ENCODE measurements at places on chromosomes 3 and 15.

DNA sequence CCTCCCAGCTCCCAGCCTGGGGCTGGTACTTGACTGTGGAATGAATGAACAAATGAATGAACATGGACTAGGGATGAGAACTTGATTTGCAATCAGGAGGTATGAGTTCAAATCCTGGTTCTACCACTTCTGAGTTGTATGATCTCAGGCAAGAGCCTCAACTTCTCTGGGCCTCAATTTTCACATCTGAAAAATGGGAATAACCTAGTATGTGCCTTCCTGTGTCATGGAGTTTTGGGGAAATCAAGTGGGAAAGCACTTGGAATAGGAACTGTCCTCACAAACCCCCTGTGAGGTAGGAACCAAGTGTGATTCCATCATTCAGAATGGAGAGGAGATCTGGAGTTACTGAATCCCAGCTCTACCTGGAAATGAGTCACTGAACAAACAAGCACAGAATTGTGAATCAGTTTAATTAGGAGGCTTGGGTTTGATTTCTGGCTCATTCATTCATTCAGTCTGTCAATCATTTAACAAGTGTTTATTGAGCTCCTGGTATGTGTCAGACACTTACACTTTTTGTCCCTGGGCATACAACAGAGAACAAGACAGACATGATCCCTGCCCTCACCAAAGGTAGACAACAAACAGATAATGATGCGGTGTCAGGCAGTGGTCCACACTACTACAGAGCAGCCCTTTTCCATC is 29.7 kb downstream of the DNASE1L3 start:
- DNase-seq, result no peak

DNA sequence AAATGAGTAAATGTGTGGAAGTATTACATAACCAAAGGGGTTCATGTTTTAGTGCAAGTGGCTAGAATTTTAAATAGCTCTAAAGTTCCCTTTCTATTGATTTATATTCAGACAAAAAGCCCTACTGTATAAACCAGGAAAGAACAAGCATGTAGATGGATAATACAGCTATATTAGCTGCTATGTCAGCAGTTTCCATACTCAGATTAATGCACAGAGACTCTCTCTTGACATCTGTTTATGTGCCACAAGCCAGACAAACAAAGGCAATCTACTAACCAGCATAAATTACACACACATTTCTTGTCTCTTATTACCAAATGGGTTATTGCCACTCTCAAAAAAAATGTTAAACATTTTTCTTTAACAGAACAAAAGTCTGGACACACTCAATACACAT is 760.1 kb upstream of the NECTIN3 start:
- no peak for DNase-seq

GRCh38 chr3:119933207-119933606 is 151.3 kb downstream of the NR1I2 start:
- no peak for DNase-seq

GRCh38 chr3:120350401-120350941 is 1.3 kb upstream of the LRRC58 start:
- peak; percentile 18 for DNase-seq

DNA sequence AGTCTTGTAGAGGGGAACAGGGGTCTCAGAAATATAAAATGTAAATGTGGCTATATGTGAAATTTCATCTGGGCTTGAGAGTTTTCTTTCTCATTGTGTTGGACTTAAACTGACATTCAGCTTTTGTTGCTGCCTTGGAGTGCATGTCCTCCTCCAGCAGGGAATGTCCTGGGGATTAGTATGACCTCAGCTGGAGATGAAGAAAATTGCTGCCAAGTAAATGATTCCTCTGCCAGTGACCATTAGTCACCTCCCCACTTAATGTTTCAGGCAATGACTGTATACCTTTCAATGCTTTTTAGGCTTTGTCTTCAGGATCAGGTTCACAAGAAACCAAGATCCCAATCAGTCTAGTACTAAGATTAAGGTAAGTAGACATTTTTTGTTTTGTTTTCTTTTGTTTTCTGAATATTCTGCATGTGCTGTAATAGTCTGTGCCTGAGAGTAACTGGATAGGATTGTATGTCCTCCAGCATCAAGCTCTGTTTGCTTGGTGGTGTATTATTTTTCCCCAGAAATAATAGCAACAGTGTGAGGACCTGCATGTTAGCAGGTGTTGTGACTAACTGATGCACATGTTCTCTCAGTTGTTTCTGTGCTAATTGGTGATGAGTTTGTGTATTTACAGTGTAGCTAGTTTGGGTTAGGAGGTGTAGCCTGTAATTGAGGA is 18.1 kb upstream of the SLC22A13 start:
- peak; percentile 38 for DNase-seq

DNA sequence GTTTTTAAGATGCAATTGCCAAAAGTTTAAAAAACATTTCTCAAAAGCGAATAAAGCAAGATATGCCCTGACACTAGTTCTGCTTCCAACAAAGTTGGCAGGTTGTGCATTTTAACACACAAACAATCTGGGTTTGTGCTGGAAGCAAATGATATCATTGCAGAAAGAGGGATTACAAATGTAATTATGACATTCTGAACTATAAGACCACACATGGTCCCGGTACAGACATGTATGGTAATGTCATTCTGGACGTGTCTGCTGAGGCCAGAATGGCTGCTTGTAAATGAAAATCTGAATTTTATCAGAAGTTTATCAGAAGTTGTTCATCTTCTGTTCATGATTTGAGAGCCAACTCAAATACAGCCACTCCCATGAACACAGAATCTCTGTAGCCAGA is 10.7 kb downstream of the TMC3 start:
- no peak for DNase-seq

- no peak for DNase-seq
Measured at GRCh38 chr3:52846432-52846965, 11.7 kb upstream of the MUSTN1 start.

DNA sequence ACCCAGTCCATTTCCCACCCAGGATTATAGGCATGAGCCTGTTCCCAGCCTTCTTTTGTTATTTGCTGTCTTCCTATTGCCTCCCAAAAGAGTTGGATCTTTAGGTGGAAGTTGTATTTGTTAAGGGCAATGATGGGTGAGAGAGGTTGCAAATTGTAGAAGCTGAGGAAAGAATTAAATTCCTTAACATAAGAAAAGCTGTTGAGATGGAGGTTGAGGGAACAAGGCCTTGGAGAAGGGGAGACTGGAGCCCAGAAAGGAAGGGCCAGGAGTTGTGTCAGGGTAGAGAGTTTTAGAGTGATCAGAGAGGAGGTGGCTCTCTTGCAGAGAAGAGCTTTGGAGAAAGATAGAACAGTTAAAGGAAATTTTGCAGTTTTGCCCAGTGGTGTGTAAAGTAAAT is 46.8 kb downstream of the PLS1 start:
- no peak for DNase-seq

DNA sequence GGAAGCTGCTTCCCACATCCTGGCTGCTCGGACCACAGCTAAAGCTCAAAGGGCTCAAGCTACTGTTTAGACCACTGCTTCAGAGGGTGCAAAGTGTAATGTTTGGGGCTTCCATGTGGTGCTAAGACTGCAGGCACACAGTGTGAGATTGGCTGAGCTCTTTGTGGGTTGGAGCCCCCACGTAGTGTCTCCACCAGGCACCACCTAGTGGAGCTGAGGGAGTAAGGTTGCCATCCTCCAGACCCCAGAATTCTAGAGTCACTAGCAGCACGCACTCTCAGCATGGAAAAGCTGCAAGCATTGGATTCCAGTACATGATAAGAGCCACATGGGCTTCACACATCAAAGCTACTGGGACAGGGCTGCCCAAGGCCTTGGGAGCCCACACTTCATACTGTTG is 9.3 kb downstream of the MKRN3 start:
- DNase-seq, result no peak

DNA sequence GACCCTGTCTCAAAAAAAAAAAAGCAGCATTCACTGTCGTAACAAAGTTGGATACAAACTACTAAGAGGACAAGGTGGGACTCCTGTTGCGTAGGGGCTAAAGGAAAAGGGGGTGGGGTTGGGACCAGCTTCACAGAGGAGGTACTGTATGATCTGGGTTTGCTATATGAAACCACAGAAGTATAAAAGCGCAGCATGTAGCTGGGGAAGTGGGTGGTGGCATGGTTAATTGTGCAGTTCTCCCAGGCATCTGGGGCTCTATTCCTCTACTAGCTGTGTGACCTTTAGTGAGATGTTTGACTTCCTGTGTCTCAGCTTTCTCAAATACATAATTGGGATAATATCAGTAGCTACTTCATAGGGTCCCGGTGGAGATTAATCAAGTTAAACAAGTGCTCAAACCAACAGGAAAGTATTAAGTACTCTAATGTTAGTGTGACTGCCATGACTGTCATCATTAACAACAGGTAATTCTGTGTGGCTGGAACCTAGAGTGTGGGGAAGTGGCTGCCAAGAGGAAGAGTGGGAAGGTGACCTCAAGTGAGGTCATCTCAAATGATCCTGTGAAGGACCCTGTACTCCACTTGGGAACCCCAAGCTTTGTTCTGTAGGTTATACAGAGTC is 11.5 kb downstream of the PARP16 start:
- no peak for DNase-seq

DNA sequence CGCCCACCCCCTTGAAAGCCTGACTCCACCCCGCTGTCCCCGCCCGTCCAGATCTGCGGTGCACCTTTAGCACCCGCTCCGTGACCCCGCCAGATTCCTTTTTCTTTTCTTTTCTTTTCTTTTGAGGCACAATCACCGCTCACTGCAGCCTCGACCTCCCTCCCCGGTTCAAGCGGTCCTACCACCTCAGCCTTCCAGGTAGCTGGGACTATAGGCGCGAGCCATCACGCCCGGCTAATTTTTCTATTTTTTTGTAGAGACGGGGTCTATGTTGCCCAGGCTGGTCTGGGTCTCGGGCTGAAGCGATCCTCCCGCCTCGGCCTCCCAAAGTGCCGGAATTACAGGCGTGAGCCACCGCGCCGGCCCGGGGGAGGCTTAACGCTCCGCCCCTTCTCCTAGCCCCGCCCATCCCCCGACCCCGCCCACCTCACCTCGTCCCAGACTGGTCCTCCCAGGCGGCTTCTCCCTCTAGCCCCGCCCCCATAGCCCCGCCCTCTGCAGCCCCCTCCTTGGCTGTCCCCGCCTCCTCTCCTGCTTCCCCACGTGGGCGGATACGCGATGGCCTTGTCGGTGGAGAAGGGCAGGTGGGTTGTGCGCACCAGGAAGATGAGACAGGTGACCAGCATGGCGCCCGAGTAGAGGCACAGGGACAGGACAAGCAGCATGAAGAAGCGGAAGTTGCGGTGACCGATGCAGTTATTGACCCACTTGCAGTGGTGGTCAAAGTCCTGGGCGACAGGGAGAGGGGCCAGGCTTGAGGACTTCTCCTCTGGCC is 3.2 kb downstream of the ZDHHC19 start:
- DNase-seq, result no peak

GRCh38 chr3:192275741-192276355 is 451.5 kb downstream of the FGF12 start:
- no peak for DNase-seq

DNA sequence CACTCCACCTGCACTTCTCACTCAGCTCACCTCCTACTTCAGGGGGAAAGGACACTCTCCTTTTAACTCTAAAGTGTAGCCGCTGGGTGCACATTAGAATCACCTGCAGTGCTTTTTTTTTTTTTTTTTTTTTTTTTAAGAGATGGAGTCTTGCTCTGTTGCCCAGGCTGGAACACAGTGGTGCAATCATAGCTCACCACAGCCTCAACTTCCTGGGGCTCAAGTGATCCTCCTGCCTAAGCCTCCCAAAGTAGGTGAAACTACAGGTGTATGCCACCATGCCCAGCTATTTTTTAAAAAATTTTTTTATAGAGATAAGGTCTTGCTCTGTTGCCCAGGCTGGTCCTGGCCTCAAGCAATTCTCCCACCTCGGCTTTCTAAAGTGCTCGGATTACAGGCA is 20.8 kb downstream of the GRAMD2A start:
- no peak for DNase-seq

DNA sequence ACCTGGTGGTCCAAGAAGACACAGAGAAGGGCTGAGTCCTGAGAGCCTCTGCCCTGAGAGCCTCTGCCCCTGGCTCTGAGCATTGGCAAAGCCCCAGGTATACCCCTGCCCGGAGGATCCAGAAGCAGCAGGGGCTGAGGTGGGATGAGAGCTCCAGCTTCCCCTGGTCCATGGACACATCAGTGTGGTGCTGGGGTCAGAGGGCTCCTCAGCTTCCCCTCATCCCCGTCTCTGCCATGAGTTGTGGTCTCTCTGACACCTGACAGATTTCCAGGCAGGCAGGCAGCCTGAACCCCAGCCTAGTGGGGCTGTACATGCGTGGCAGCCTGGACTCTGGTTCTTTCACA is 3.5 kb upstream of the KLF15 start:
- DNase-seq, result no peak

- no peak for DNase-seq
Measured at GRCh38 chr15:45355860-45356259, 22.5 kb downstream of the GATM start.

DNA sequence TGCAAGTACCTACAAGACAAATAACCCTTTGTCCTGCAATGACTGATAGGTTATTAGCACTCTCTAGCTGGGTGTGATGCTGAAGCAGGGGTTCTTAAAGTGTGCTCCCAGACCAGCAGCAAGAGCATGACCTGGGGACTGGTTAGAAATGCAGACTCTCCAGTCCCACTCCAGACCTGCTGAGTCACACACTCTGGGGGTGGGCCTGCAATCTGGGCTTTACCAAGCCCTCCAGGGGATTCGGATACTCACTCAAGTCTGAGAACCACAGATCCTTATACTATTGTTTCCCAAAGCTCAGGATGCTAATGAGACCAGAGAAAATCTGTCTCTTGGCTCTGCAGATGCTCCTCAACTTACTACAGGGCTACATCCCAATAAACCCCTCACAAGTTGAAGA is 142.1 kb upstream of the RAD18 start:
- DNase-seq, result no peak

GRCh38 chr3:62811119-62811518 is 64.1 kb downstream of the CADPS start:
- DNase-seq, result no peak

- DNase-seq, result no peak
Measured at GRCh38 chr3:81989758-81990157, 228.3 kb upstream of the GBE1 start.

DNA sequence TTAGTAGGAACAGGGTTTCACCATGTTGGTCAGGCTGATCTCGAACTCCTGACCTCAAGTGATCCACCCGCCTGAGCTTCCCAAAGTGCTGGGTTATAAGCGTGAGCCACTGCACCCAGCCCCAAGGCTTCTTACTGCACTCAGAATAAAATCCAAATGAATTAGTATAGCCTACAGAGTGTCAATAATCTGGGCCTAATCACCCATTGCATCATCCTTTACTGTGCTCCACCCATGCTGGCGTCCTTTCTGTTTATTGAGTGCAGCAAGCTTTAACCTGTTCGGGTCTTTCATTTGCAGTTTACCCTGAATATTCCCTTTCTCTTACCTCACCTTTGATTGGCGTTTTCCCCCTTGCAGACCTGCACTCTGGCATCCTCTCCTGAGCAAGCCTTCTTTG is 77.7 kb downstream of the CEP63 start:
- DNase-seq, result no peak

DNA sequence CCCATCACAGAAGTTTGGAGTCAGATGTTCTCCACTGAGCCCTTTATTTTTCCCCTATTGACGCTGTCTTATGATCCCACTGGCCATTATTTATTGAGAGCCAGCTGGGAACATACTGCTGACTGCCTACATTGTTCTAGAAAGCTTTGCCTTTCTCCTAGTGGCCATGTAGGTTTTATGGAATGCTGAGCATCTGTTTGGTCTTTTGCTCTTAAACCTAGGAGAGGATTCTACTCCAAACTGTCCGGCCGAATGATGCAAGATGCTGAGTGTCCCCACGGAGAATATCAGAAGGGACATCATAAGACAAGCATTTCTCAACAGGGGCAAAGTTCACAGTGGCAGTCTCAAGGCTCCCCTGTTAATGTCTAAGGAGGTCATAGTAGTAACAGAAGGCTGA is 171.4 kb downstream of the ARRDC4 start:
- DNase-seq, result no peak

- no peak for DNase-seq
Measured at GRCh38 chr3:78986416-78987101, 781.2 kb downstream of the ROBO1 start.

Data from SW 1271 (cell line).